Neural progenitor cell (in vitro differentiated cells): ENCODE measurements at places on chromosomes 5 and 9.

- DNase-seq = no peak
Observed at GRCh38 chr5:179882338-179882737, 23.7 kb upstream of the MRNIP start.

DNA sequence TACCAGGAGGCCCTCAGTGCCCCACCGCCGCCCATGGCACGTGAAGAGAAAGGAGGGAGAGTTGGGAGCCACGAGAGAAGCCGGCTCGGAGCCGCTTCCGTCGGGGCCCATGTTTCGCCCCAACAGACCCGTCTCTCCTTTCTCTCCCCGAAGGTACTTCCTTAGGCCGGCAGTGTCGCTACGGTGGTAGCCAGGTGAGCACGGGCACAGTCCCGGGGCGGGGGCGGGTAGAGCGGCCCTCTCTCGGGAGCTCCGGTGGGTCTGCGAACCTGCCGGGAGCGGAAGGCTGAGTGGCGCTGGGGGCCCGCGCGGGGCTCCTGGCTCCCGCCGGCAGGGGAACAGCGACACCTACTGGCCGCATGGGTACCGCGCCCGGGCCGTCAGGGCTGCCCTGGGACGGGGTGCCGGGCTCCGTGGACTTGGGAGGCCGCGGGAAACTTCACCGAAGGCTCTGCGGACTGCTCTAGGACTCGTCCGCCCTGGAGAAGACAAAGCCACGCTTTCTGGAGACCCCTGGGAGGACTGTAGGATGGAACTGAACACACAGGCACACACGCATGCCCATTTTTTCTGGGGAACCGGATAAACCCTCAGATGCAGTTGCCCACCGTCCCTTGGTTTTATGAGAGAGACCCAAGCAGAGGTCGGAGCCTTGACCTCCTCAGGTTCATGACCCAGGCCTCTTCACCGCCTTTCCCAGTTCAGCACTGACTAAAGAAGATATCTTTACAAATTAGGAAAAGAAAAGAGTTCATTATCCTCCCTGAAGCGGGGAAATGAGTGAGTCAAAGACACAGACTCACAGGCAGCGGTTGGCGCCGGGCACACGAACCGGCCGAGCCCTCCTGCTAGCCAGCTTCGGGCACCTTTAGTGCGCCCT, 202.5 kb downstream of the MEF2C start:
- peak; percentile 88 for DNase-seq

DNA sequence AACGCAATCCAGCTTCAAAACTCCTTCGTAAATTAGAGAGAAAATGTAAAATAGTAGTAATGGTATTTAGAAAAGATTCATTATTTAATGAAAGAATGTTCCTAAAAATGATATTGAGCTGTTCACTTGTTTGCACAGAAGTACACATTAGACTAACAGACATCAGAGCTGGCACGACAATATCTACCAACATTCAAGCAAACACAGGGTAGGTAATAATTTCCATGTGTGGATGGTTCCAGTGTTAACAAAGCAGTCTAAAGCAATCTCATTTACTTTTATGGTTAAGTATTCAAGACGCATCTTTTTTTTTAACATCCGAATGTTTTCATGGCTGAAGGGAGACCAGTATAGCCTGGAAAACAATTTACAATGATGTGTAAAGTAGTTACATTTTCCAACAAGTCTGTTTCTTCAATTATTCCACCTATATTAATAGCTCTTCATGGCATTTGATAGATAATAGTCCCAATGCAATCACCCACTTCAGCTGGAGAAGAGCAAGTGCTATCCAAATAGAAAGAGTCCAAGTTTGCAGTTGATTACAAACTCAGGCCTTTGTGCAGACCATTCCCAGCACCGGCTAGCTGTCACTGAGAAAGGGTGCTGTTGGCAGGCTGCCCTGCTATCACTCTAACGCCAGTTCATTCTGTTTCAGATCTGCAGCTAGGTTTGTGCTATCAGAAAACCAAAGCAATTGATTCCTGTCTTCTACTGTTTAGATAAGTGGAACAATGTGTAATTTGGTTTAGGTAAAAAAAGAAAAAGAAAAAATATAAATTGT, 458.8 kb downstream of the DTWD2 start:
- DNase-seq = no peak

DNA sequence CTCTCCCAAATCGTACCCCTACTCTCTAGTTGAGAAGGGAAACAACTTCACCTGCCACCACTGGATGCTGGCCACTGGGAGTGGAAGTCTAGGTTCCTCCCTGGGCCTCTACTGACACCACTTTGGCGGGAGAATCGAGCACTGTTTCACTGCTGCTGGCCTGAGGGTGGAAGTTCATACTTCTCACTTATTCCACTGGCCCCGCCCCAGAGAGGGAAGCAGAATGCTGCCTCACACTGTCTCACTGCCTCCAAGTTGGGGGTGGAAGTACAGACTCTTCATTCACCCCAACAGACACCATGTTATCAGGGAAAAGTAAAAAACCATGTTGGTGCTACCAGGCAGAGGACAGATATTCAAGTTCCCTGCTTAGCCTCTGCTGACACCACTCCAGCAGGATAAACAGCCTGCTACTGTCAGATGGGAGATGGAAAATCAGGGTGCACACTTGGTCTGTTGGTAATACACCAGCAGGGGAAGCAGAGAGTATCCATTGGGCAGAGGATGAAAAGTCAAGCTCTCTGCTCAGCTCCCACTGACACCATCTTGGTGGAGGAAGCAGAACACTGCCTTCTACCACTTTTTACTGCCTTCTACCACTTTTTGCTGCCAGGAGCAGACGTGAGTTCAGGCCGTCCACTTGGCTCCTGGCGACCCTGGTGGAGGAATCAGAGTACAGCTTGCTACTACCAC, 159.4 kb downstream of the SIL1 start:
- peak; percentile 15 for DNase-seq

GRCh38 chr5:165808335-165808734, 2302.9 kb downstream of the MAT2B start:
- no peak for DNase-seq

DNA sequence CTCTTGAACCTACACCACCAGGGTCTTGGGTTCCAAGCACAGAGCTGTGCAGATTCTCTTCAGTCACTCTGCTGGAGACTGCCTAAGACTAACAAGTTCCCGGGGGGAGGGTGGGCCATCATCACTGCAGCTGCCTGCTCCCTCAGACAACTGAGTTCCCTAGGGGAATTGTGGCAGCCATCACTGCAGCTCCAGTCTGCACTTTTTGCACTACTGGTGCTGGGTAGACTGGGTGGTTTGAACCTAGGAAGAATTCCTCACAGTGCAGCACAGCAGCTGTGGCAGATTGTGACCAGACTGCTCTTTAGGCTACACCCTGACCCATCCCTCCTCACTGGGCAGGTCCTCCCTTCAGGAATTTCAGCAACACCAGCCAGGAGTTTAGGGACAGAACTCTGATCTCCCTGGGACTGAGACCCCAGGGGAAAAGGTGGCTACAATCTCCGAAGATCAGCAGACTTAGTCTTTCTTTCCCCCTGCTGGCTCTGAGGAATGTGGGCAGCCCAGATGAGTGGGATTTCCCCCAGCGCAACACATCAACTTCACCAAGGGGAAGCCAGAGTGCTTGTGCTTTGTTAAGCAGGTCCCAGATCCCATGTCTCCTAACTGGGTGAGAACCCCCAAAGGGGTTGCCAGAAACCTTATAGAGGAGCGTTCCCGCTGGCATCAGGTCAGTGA, 30.9 kb upstream of the RGMB start:
- peak; percentile 6 for DNase-seq

DNA sequence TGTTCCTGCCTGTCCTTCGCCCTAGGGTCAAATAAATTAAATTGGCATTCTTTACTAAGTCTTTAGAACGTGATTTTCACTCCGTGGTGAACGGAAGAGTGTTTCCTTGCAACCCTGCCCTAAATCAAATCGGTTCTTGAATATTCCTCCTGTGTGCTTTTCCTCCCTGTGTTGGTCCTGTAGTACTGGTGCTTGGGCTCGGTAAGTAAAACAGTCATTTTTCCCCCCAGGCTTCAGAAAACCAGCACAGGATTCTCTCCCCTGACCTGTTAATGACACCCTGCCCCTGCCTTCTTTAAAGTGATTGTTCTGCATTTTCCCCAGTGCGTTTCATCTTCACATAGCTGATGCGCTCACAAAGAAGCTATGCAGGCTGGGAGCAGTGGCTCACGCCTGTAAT, 96.0 kb downstream of the AK8 start:
- DNase-seq = no peak
